ENCODE measurements at places on chromosomes 3 and 15.

- no peak for DNase-seq
Measured at GRCh38 chr3:105493305-105493892, 126.7 kb downstream of the ALCAM start.

DNA sequence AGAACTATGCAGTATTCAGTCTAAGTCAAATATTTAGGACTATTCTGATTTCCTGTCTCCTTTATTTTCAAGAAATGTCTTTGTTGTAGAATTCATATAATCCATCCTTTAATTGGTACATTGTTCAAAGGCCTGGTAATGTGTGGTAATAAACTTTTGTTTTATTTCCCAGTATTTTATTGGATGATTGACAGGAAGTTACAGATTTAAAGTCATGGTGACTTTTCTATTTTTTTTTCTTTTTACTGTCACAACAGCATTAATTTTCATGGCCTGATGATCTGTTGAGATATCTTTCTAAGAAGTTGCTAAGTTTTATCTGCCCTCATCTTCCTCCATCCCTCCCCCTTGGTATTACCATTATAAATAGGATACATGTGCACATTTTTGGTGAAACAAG is 161.7 kb downstream of the PTPRG start:
- DNase-seq = no peak

DNA sequence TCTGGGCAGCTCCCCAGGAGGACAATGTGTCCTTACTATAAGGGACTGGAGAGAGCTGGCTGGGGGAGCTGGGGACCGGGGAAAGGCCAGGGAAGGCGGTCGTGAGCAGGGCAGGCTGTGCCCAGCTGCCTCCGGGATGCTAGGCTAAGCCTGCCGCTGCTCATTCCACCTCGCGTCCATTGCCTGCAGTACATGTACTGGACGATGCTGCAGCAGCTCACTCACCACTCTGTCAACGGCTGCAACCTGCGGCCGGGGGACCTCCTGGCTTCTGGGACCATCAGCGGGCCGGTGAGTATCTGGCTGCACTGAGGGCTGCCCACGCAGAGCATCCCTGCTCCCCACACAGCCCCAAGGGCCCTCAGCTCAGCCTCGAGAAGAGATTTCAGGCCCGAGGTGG is 27.1 kb downstream of the FAH start:
- no peak for DNase-seq

GRCh38 chr15:96243701-96244100 is 86.8 kb upstream of the NR2F2 start:
- DNase-seq = no peak

Data from fibroblast of skin of scalp (primary cell).